Osteoblast (primary cell): ENCODE measurements at places on chromosomes 12 and 14.

DNA sequence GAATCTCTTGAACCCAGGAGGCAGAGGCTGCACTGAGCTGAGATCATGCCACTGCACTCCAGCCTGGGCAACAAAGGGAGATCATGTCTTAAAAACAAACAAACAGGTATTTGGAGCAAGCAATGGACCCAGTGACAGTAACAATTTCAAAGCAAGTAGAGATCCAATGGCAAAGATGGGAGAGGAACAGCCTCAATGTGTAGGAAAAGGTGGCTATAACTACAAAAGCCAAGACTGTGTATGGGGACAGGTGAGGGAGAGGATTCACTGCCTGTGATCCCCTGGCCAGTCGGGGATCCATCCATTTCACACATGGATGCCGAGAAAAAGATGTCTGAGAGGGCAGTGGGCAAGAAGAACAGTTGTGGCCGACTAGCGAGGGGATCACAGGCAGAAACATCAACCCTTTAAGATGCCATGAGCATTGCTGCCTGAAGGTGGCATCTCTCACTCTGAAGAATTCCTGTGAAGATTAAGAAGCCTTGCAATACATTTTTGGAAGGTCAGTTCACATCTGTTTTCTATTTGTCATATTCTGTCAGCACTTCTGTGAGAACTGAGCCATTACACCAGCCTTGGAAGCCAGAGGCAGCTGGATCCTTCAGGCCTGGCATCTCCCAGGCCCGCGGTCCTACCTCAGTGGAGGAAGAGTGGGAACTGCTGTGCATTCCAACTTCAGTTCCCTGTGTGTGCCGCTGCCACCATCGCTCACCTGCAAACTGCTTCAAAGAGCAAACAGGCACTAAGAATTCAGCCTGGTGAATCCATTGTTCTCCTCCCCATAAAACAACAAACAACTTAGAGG lies 54.5 kb upstream of the FRS2 start:
- H3K36me3 ChIP-seq, result no peaks in the 10 kb centered on the region
- no peaks in the 10 kb centered on the region for H3K27me3 ChIP-seq
- no peak overlapping the region for H3K4me3 ChIP-seq
- DNase-seq, result peak; percentile 93
- peak overlapping the region; percentile 64 for H3K27ac ChIP-seq
- H3K4me1 ChIP-seq, result peaks cover 17% of the 10 kb centered on the region

GRCh38 chr14:104393898-104394381 lies 185.6 kb upstream of the C14orf180 start:
- H3K4me3 ChIP-seq, result no peak overlapping the region
- no peaks in the 10 kb centered on the region for H3K4me1 ChIP-seq
- H3K36me3 ChIP-seq, result no peaks in the 10 kb centered on the region

- H3K4me1 ChIP-seq, result peaks cover 26% of the 10 kb centered on the region
- DNase-seq, result no peak
- no peaks in the 10 kb centered on the region for H3K27me3 ChIP-seq
- H3K27ac ChIP-seq, result no peak overlapping the region
- H3K4me3 ChIP-seq, result no peak overlapping the region
Observed at GRCh38 chr14:74648601-74649000, 36.6 kb upstream of the LTBP2 start.

- no peak overlapping the region for H3K4me3 ChIP-seq
- H3K4me1 ChIP-seq, result peaks cover 6% of the 10 kb centered on the region
- peaks cover 16% of the 10 kb centered on the region for H3K27me3 ChIP-seq
- H3K27ac ChIP-seq, result no peak overlapping the region
- DNase-seq, result no peak
Observed at GRCh38 chr14:105071326-105071725, 6.1 kb upstream of the GPR132 start.

- DNase-seq, result no peak
- no peak overlapping the region for H3K4me3 ChIP-seq
- peaks cover 98% of the 10 kb centered on the region for H3K36me3 ChIP-seq
- H3K27ac ChIP-seq, result no peak overlapping the region
- peaks cover 14% of the 10 kb centered on the region for H3K4me1 ChIP-seq
- H3K27me3 ChIP-seq, result no peaks in the 10 kb centered on the region
Observed at GRCh38 chr12:104317538-104318210, 14.1 kb downstream of the EID3 start.

DNA sequence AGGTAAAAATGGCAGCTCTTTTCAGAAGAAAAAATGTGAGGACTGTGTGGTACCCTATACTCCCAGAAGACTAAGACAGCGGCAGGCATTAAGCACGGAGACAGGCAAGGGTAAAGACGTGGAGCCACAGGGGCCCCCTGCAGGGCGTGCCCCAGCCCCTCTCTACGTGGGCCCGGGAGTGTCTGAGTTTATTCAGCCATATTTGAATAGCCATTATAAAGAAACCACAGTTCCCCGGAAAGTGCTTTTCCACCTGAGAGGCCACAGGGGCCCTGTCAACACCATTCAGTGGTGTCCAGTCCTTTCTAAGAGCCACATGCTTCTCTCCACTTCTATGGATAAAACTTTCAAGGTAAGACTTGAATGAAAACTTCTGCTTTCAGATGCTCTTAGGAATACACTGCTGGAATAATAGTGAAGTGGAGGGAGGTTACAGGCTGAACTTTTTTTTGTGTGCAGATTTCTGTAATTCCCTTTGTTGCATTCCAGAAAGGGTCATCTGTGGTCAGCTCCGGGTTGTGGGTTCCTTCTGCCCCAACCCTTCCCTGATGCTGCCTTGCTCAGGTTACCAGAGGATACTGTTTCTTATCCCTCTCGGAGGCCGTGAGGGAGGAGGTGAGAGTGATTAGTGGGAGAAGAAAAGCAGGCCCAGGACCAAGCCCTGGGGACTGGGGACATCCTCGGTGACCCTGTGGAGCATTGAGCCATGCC lies 58.4 kb downstream of the SLC25A47 start:
- no peak overlapping the region for H3K4me3 ChIP-seq
- H3K27me3 ChIP-seq, result no peaks in the 10 kb centered on the region
- H3K27ac ChIP-seq, result no peak overlapping the region
- DNase-seq, result no peak

DNA sequence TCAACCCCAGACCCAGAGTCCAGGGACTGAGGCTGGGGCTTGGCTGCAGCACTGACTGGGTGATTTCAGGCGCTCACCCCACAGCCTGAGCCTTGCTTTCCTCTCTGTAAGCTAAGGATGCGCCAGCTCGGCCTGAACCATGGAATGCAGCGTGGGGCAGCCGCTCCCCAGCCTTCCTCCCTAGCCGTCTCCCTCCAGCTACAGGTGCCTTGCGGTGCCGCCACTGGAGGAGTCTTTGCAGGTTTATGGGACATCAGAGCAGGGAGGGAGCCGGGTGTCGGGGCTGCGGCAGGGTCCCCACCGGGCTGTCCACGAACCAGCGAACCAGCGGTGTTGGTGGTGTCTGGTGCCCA lies 19.4 kb downstream of the PPP2R5C start:
- H3K27ac ChIP-seq, result no peak overlapping the region
- H3K4me3 ChIP-seq, result peak overlapping the region; percentile 68
- peaks cover 24% of the 10 kb centered on the region for H3K27me3 ChIP-seq

DNA sequence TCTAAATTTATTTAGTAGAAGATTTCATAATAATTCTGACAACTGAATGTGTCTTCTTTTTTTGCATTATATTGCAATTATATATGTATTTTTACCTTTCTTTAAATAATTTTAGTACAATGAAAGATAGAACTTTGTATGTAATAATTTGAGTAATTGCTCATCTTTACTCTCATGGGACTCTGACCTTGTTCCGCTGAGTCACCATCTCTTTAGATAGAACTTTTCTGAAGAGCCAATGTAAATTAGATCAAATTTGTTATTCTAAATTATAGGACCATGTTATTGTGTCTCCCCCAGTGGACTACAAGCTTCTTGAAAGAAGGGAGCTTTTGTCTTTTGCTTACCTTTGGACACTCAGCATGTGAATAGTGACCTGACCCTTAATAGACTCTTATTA lies 96.1 kb downstream of the TRHDE start:
- H3K36me3 ChIP-seq, result no peaks in the 10 kb centered on the region
- no peak for DNase-seq
- no peak overlapping the region for H3K4me3 ChIP-seq
- no peaks in the 10 kb centered on the region for H3K4me1 ChIP-seq
- H3K27me3 ChIP-seq, result no peaks in the 10 kb centered on the region
- no peak overlapping the region for H3K27ac ChIP-seq

GRCh38 chr12:118135788-118136558 lies at the start of gene PEBP1:
Gene PEBP1, plus strand, starts transcription at chr12:118136124. Its CDS starts 86 bp downstream, at chr12:118136210.
- H3K4me1 ChIP-seq, result peaks cover 5% of the 10 kb centered on the region
- H3K27ac ChIP-seq, result peak within 1 kb of the TSS; percentile 76
- no peaks in the 10 kb centered on the region for H3K27me3 ChIP-seq
- H3K36me3 ChIP-seq, result peaks cover 22% of the 10 kb centered on the region
- peak; percentile 99 for DNase-seq
- peak within 1 kb of the TSS; percentile 96 for H3K4me3 ChIP-seq

- peak overlapping the region; percentile 80 for H3K27ac ChIP-seq
- peak overlapping the region; percentile 94 for H3K4me3 ChIP-seq
- peaks cover 11% of the 10 kb centered on the region for H3K36me3 ChIP-seq
- peaks cover 12% of the 10 kb centered on the region for H3K4me1 ChIP-seq
Observed at GRCh38 chr12:109110988-109111495, 5.3 kb upstream of the ACACB start.

GRCh38 chr12:12599750-12600643 lies 11.7 kb upstream of the CREBL2 start:
- H3K4me1 ChIP-seq, result no peaks in the 10 kb centered on the region
- no peak for DNase-seq
- peaks cover 2% of the 10 kb centered on the region for H3K27me3 ChIP-seq
- no peak overlapping the region for H3K4me3 ChIP-seq
- H3K27ac ChIP-seq, result no peak overlapping the region

DNA sequence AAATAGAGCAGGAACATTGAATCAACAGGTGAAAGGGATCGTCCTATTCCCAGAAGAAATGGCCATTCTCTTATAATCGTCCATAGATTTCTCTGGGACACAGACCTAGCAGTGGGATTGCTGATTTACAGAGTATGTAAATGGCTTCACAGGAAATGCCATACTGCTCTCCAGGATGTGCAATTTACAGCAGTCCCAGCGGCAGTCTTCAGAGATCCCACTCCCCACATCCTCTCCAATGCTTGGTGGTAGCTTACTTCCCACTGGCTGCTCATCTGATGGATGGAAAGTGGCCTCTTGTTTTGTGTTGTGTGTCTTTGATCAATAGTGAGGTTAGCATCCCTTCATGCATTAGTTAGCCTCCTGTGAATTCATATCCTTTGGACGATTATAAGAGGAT lies 58.1 kb upstream of the PRMT8 start:
- no peak overlapping the region for H3K27ac ChIP-seq
- no peaks in the 10 kb centered on the region for H3K4me1 ChIP-seq
- no peaks in the 10 kb centered on the region for H3K36me3 ChIP-seq

DNA sequence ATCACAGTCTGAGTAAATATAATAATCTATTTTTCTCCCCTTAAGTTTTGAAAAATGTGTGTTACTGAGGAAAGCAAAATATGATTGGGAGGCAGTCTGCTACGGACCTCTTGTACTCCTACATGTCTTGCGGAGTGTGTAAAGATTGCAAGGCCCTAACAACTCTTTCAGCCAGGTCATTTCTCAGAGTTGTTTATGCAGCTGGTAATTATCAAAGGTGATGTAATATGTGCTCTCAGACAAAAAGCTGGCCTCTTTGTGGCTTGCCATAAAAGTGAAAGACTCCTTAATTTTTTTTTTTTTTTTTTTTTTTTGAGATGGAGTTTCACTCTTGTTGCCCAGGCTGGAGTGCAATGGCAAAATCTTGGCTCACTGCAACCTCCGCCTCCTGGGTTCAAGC lies 40.5 kb upstream of the MON2 start:
- no peaks in the 10 kb centered on the region for H3K36me3 ChIP-seq
- peaks cover 9% of the 10 kb centered on the region for H3K27me3 ChIP-seq
- no peak overlapping the region for H3K4me3 ChIP-seq
- no peak overlapping the region for H3K27ac ChIP-seq

DNA sequence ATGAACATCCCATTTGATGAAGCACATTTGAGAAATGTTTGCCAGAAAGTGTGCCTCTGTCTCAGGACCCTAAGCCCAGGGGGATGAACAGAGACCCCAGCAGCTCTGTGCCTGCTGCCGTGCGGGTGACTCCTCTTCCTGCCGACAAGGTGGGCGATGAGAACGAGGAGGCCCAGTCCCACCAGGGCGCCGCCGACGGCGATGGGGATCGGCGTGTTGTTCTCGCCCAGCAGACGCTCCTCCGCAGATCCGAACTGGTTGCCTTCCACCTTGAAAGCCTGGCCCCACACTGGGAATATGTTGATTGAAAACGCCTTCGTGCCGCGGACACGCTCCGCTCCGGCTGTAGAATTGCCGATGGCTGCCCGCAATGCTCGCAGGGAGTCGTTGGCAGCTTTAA lies 44.1 kb downstream of the LRTM2 start:
- no peaks in the 10 kb centered on the region for H3K4me1 ChIP-seq
- no peak overlapping the region for H3K4me3 ChIP-seq
- peaks cover 48% of the 10 kb centered on the region for H3K27me3 ChIP-seq
- no peak for DNase-seq
- no peak overlapping the region for H3K27ac ChIP-seq

- no peaks in the 10 kb centered on the region for H3K27me3 ChIP-seq
- no peak overlapping the region for H3K27ac ChIP-seq
- no peaks in the 10 kb centered on the region for H3K4me1 ChIP-seq
- DNase-seq, result no peak
- no peak overlapping the region for H3K4me3 ChIP-seq
Observed at GRCh38 chr12:38137716-38138115, 178.9 kb upstream of the ALG10B start.

DNA sequence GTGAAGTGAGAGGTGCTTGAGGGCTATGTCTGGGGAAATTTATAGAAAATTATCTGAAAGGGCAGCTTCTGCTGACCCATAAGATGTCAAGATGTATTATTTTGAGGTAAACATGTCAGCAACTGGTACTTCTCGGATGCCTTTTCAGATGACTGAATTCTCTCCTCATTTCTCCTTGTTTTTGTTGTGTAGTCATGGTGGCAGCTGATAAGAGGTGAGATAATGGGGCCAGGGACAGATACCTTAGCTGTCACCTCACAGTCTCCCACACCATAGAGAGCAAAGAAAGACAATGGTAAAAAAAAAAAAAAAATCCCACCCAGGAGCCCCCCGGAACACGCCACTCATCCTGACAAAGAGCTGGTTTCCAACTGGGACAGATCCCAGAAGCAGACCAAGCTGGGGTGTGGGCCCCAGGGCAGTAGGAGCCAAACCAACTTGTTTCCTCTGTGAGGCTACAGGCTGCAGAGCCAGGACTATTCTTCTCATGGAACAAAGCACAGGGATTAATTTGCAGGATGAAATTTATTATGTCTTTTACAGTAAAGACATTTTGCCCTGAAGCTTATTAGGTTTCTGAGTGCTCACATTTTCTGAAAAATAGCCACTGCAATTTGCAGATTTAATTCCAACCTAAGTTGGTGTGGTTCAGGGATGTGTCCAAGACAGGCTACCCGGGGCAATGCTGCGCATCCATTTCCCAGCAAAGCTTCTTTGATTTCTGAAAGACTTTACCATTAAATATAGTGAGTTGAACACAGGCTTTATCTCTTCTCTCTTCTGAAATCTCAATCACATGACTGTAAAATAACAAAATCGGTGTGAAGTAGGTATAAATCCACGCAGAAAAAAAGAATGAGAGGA lies 52.2 kb downstream of the NDUFA12 start:
- no peak overlapping the region for H3K27ac ChIP-seq
- H3K36me3 ChIP-seq, result no peaks in the 10 kb centered on the region
- H3K27me3 ChIP-seq, result peaks cover 4% of the 10 kb centered on the region
- DNase-seq, result no peak
- no peak overlapping the region for H3K4me3 ChIP-seq
- peaks cover 10% of the 10 kb centered on the region for H3K4me1 ChIP-seq

- peaks cover 10% of the 10 kb centered on the region for H3K4me1 ChIP-seq
- peak; percentile 88 for DNase-seq
- peak within 1 kb of the TSS; percentile 64 for H3K4me3 ChIP-seq
- H3K27ac ChIP-seq, result no peak within 1 kb of the TSS
- peaks cover 64% of the 10 kb centered on the region for H3K27me3 ChIP-seq
Observed at GRCh38 chr14:30874120-30874998, at the start of gene COCH. Gene COCH, plus strand, starts transcription at chr14:30874559. Its CDS starts 380 bp downstream, at chr14:30874939.
